ENCODE measurements at places on chromosomes 4 and X.

DNA sequence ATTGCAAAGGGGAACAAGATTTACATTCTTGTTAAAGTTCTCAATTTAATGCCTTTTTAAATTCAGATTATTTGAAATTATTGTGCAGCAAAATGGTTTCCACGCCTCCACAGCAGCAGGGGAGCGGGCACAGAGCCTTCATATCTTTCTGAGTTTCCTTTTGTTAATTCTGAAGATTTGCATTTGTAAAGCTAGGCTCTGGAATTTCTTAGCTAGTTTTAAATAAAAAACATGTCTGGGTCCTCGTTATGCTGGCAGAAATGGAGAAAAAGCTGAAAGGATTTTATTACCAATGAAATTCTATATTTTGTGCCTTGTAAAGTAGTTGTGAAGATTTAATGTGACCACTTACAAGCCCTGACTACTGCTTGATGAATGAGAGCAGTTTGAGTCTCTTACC lies 40.8 kb upstream of the MAGED1 start:
- no peak for DNase-seq

- no peak for DNase-seq
Measured at GRCh38 chr4:144411119-144411518, 234.8 kb upstream of the HHIP start.

DNA sequence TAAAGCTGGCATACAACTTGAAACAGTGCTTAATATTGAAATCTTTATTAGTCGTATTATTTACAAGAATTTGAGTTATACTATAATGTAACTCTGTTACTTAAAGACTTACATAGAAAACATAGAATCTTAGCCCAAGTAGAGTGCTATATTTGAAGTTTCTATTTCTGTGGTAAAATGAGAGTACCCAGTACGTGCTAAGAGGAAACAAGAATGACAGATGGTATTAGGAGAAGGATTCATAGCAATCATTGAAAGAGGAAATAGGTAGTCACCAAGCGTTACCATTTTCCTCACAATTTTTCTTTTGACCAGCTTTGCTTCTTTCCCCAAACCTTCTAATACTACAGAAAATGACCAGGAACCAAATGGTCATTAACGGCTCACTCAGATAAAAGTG lies 412.1 kb upstream of the GRIA3 start:
- no peak for DNase-seq

- no peak for DNase-seq
Measured at GRCh38 chr4:10033191-10033881, 12.0 kb upstream of the SLC2A9 start.

DNA sequence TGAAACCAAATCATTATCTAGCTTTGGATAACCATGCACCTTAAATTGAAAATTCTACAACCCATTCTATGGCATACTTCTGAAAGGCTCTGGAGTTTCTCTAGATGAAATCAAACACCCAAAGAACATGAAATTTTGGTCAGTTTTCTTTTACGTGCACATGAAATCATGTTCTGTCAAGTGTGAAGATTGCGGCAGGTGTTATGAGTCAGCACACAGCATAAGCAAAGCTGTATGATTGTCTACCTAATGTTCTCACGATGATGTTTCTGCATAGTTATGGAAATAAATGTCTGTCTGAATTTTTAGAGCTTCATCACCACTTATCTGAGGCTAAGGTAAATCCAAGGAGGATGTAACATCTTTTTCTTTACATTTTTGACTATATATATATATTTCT lies 495.3 kb downstream of the IL1RAPL1 start:
- no peak for DNase-seq

DNA sequence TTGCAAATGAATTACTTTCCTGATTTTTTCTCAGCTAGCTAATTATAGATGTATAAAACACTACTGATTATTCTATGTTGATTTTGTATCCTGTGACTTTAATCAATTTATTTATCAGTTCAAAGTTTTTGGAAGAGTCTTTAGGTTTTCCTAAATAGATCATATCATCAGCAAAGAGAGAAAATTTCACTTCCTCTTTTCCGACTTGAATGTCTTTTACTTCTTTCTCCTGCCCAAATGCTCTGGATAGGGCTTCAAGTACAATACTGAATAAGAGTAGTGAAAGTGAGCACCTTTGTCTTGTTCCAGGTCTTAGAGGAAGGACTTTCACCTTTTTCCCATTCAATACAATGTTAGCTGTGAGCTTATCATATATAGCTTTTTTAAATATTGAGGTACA lies 417.9 kb downstream of the PDGFC start:
- DNase-seq: no peak

- no peak for DNase-seq
Measured at GRCh38 chr4:1590244-1590643, 93.9 kb downstream of the FAM53A start.

GRCh38 chr4:187883836-187884475 lies 111.6 kb upstream of the ZFP42 start:
- DNase-seq: no peak

DNA sequence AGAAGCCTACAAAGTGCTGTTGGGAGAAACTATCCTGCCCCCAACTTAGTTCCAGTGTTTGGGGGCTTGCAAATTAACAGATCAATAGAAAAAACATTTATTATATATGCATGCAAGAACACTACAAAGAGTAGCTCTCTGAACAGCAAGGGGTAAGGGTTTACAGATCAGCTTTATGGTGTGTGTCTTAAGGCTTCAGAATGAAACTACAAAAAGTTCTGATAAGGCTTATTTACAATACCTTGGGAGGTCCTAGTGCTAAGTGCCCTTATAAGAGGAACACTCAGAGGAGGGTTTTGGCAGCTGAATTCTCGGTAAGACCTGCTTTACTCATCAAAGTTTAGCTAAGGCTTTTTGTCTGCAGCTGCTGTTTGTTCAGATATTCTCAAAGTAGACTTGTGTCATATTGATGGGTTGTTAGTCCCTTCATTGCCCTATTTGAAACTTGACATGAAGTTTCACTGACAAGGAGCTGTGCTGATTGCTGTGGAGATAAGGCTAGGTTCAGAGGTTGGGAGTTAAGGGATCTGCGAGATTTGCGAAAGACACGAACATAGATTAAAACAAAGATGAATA lies 7.7 kb downstream of the ERVMER34-1 start:
- DNase-seq: no peak

DNA sequence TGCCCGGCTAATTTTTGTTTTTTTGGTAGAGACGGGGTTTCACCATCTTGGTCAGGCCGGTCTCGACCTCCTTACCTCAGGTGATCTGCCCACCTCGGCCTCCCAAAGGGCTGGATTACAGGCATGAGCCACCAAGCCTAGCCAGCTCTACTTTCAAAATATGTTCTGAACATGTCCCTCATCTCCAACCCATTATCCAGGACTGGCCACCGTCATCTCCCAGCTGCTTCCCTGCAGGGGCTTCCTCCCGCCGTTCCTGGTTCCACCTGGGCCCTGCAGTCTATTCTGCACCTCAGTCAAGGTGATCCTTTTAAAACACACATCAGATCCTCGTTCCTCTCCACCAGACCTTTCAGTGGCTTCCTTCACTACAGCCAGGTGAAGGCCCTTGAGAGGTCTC lies 80.9 kb upstream of the NKX1-1 start:
- no peak for DNase-seq

DNA sequence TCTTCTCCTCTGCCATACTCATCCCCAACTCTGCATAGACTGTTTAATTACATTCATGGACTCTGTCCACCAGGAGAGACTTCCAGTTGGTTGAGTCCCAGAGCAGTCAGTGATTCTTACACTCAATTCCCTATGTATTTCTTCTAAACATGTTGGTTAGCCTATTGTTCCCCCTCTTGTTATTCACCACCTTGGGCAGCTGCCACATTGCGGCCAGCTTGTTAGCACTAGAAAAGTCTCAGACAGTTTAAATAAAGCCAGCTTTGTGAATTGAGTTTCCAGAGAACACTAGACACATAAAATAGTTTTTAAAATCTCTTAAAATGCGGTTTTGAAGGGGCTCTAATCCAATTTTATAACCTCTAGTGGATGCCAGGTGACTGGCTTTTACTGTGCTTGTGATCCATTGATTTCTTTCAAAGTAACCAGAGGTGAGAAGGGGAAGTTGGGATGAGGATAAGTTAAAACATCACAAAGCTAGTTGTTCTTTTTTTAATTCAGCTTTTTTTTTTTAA lies 827.7 kb downstream of the FSTL5 start:
- no peak for DNase-seq

GRCh38 chrX:115560978-115561604 lies at the start of gene PLS3:
PLS3 (plus strand) TSS chrX:115561174; CDS start chrX:115610251, 49,077 bp downstream.
- DNase-seq: peak; percentile 84

Measured in nephron progenitor cell (in vitro differentiated cells).